ENCODE measurements at places on chromosomes 6 and 20.

DNA sequence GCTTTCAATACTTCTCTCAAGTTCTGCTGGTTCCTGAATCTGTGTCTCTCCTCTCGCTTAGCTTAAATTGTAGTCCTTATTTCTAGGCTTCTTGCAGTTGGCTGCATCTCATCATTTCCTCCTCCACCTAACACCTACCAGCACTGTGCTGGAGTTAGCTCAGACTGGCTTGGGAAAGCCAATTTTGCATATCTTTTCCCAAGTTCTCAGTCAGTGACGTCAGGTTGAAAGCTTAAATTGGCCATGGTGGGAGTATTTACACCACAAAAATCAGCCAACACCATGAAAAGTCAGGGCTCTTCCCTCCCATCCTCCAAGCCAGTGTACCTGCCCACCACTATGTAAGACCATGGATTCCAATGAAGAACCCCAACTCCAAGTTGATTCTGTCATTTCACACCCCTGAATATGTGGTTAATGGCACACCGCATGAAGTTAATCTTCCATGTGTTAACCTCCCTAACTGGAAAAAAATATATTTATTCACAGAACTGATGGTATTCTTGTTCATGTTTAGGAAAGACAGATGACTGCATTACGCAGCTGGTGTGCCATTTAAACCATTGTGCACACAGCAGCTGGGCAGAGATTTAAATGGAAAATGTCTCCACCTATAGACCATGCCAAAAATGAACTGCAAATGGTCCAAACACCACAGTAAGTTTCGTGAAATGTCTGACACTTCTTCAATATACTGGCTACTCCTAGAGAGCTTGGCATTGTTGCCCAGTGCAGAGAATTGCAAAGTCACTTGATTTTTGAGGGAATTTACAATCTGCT lies 274.1 kb upstream of the MAP3K7 start:
- DNase-seq: no peak

DNA sequence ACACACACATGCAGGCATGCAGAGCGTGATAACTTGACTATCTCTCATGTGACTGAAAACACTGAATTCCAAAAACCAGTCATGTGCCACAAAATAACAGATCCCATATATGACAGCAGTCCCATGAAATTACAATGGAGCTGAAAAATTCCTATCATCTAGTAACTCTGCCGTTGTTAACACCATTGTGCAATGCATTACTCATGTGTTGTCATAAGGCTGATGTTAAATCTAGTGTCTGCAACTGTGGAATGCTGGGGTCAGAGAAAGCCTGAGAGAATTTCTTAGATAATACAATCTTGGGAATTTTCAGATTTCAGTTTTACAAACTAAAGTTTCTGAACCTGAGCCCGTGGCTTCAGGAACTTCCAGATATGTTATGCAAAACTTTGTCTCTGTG lies 70.2 kb downstream of the LYRM4 start:
- no peak for DNase-seq

GRCh38 chr6:30752157-30752927 lies 8.0 kb upstream of the IER3 start:
- DNase-seq: peak; percentile 50

- no peak for DNase-seq
Measured at GRCh38 chr6:118281291-118281690, 266.8 kb upstream of the PLN start.

GRCh38 chr6:71345476-71346333 lies 57.1 kb downstream of the OGFRL1 start:
- no peak for DNase-seq

- DNase-seq: no peak
Measured at GRCh38 chr20:34875642-34876405, 588 bp upstream of the ACSS2 start.

Measured in SK-N-MC (cell line).